ENCODE measurements at places on chromosomes 1 and 21. TPM values are rescaled to one million over a fixed set of nuclear protein-coding genes. Genes with fewer than 3 reads are reported as not detected.
A peak's percentile ranks its signal among the peaks of the same experiment; 100 is the strongest.

EDARADD gene
- total RNA-seq = 0.97 TPM

CBS gene
- total RNA-seq = 52.5 TPM

TMEM54 gene
- 29.3 TPM for total RNA-seq

GRCh38 chr1:151912973-151913372 is 3.7 kb upstream of the THEM4 start:
- no peak for DNase-seq

DNA sequence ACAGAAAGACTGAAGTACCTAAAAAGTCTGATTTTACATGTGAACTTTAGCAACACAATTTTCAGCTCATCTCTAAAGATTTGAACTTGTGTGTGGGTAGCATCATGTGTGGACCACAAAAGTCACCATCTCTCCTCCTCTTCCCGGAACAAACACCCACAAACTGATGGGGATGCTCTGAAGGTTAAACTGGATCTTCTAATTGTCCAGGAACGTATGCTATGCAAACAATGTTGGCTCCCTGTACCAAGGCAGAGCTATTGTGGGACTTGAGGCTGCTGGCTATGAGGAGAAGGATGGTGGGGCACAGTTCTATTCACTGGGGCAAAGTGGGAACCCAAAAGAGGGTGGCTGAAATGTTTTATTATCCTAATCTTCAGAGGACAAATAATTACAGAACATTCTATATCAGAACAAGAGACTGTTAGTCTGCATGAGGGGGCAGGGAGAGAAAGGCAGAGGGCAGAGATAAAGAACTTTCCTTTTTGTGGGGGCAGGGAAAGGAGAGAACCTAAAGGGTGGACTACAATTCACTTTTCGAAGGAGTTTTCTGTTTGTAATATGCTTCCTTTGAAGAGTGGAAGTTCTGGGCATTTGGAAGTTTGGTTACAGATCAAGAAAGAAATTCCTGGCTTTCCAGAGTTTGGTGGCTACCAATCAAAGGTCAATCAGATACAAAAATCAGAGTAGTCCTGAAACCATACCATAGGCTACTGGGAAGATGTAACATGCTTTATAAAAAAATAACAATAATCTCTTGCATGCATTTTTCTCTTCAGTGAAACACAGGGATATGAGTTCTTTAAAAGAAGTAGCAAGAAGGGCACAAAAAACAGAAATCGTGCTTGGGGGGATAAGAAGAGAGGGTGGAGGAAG is 62.9 kb downstream of the GADD45A start:
- no peak for DNase-seq

DNA sequence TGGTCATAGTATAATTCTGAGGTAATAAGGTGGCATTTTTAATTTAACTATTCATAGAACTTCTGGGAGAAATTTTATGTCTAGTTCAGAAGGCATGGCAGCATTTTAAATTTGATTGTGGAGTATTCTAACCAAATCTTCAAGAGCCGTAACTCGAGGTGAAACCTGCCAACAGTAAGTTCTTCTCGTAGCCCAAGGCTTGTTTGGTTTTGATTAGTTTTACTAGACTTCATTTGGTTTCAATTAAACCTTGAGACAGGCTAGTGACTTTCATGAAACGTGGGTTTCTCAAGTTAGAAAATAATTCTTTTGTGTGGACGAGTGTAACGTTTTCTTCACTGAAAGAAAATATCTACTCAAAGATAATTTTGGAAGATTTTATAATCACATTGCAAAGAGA is 395.5 kb downstream of the USP25 start:
- DNase-seq = no peak

- DNase-seq = peak; percentile 54
Observed at GRCh38 chr21:29078869-29079767, 5.7 kb upstream of the CCT8 start.

DNA sequence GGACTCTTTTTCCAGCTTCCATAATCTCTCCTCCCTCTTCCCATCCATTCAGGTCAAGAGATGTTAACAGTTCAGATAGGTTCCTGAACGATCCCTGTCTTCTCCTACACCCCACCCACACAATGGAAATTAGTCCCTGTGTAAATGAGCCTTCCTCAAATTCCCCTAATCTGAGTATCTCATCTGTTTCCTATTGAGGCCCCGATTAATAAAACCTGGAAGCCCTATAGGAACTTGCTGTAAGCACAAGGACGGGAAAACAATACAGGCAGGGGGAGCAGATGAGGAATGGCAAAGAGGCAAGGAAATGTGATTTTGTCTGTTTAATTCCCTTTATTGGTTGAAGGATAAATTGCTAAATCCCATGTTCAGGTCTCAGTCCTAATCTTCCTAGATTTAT is 7.1 kb upstream of the GPX7 start:
- no peak for DNase-seq

DNA sequence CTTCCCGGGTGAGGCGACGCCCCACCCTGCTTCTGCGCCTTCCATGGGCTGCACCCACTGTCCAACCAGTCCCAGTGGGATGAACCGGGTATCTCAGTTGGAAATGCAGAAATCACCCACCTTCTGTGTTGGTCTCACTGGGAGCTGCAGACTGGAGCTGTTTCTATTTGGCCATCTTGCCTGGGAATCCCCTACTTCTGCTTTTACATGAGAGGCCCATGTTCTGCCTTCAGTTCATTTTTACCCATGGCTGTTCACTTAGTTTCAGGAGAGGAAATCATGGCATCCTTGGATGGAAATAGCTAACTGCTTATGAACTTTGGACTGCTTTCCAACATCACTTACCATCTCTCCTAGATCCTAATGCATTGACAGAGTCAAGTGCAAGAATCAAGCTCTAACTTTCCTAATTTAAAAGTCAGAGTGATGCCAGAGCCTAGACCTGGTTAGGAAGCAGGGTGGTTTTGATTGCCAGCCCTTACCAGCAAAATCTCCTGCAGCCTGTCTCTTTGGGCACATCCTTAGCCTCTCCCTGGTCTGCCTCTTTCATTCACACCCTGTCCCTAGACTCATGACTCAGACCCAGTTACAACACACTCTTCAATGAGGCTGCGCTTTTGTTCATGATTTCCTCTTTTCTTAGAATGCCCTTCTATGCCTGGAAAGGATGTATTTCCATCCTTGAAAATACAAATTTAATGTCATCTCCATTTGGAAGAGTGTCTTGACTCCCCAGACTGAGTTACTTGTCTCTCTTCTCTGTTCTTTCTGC is 137.2 kb downstream of the KCTD3 start:
- DNase-seq = no peak

GRCh38 chr1:220999872-221000863 is 120.9 kb downstream of the HLX start:
- peak; percentile 73 for DNase-seq

DNA sequence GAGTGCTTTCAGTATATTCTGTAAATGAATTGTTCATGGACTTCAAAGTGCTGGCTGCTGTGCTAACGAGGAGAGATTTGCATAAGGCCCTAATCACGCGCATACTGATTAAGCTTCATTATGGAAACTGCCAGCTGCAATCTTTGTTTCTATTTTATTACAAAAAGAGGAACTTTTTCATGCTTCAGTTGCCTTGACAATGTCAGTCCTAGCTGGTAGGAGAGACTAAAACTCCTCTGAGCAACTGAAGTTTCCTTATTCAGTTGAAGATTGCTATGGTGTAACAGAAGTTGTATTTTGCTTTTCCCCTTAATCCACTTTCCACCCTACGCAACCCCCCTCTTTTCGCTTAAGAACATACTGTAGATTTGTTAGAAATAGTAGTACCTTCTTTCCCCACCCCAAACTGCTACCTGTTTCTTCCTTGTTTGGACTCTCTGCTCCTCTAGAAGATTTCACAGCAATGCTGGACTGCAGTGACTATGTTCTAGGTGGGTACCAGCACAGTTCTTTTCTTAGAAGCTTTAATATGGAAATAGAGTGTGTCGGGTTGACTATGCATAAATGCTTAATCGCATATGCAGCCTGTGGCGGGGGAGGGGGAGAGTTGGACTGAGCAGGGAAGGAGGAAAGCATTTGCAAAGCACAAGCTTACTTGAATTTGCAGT is 108.3 kb downstream of the POU2F1 start:
- DNase-seq = peak; percentile 10

GRCh38 chr1:30966690-30967369 is 58.3 kb upstream of the SDC3 start:
- no peak for DNase-seq

DNA sequence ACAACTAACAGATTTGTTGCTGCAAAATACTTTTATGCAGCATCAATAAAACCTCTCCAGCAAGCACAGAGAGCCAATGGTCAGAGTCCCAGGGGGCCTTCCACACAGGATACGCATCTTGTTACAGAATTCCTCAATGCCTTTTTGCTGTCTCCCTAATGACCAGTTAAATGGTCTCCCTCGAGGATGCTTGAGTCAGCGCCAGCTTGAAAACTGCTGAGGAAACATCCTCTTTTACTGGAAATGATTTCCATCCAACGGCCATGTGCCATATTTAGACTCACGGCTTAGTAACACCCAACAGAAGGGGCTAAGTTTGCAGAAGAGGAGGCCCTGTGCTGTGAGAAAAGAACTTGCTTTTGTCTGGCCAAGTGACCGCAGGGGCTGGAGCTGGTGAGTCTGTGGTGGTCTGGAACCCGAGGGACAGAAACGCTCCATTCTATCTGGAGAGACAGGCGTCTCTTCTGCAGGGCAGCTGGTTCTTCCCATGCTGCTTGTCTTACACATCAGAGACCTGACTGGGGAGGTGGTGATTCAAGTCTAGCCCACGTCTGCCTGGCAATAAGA is 496.4 kb downstream of the SETD4 start:
- peak; percentile 23 for DNase-seq
